ENCODE measurements at places on chromosomes 7 and 10. TPM values are rescaled to one million over a fixed set of nuclear protein-coding genes. Genes with fewer than 3 reads are reported as not detected.
A peak's percentile ranks its signal among the peaks of the same experiment; 100 is the strongest.

TMEM196 gene
- polyA plus RNA-seq, result not detected

ODAD2 gene
- polyA plus RNA-seq, result 0.84 TPM

CAV1 gene
- polyA plus RNA-seq, result 196 TPM

SPDYE11 gene
- polyA plus RNA-seq, result 1.9 TPM

NHLRC2 gene
- 14.7 TPM for polyA plus RNA-seq

CDH23 gene
- 4.2 TPM for polyA plus RNA-seq

- peak; percentile 34 for DNase-seq
These were observed 16.7 kb downstream of the HABP2 start for GRCh38 chr10:113569576-113569975.

DNA sequence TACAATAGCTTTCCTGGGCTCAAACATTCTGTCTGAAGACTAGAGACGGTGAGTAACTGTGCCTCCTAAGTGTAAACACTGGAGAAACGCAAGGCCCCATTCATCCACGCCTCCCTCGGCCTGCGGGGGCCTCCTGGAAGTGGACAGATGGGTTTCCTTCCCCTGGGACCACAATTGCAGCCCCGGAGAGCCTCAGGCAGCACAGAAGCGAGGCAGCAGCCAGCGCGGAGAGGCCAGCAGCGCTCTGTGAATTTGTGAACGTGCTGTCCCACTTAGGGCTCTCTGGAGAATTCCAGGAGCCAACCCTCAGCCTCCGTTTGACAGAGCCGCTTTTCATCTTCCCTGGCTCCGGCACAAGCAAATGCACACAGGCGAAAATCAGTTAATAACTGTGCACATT, 23.2 kb upstream of the CALN1 start:
- DNase-seq, result no peak

GRCh38 chr7:17299483-17299991, 1.1 kb downstream of the AHR start:
- DNase-seq, result no peak

DNA sequence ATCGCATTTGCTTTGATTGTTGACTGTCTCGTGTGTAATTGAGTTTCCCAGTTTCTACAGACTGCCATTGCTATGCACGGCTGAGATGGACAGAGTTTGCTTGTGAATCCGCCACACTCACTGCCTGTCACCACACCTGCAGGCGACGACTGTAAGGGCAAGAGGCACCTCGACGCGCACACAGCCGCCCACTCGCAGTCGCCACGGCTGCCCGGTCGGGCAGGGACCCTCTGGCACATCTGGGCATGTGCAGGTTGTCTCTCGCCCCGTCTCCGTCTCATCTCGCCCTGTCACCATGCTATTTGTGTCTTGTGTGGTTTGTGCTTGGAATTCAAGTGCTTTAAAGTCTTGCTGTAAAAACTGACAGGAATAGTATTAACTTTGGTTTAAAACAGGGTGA, 17.5 kb downstream of the SUN1 start:
- no peak for DNase-seq

DNA sequence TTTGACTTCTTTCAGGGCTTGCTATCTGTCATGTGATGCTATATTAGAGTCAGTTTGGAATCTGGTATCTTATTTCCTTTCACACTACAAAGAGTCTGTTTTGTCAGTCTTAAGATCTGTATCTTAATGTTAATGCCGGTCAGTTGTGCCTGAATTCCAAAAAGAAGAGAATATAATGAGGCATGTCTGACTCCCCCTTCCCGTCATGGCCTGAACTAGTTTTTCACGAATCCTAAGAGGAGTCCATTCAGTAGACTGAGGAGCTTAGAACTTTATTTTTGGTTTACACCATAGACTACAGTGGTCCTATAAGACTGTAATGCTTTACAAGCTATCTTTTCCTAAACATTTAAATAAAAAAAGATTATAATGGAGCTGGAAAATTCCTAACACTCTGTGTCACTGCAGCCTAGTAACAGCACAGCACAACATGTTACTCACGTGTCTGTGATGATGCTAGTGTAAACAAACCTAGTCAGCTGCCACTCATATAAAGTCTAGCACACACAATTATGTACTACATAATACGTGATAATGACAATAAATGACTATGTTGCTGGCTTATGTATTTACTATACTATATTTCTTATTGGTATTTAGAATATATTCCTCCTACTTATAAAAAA, 50.6 kb downstream of the VPS41 start:
- no peak for DNase-seq

All from hindlimb muscle (tissue), 1 donor.